Psoas muscle (tissue), 8 donors: ENCODE measurements at places on chromosomes 5 and 9. TPM values are rescaled to one million over a fixed set of nuclear protein-coding genes. Genes with fewer than 3 reads are reported as not detected.

- no peak for DNase-seq
These were observed 46.1 kb downstream of the SLC25A46 start for GRCh38 chr5:110784901-110785300.

DNA sequence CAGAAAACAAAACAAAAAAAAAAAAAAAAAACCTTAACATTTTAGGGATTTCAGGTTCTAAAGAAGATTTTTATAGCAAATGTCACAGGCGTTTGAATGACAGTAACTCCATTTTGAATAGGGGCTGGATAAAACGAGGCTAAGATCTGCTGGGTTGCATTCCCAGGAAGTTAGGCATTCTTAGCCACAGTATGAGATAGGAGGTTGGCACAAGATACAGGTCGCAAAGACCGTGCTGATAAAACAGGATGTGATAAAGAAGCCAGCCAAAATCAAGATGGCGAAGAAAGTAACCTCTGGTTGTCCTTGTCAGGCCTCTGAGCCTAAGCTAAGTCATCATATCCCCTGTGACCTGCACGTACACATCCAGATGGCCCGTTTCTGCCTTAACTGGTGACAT lies 425.6 kb upstream of the PTPRD start:
- DNase-seq: no peak

GRCh38 chr9:130240410-130241197 lies 25.0 kb upstream of the HMCN2 start:
- no peak for DNase-seq

GRCh38 chr9:69264526-69264925 lies 60.5 kb upstream of the ENTREP1 start:
- DNase-seq: no peak

The CHSY3 gene
- 0.71 TPM for total RNA-seq

DNA sequence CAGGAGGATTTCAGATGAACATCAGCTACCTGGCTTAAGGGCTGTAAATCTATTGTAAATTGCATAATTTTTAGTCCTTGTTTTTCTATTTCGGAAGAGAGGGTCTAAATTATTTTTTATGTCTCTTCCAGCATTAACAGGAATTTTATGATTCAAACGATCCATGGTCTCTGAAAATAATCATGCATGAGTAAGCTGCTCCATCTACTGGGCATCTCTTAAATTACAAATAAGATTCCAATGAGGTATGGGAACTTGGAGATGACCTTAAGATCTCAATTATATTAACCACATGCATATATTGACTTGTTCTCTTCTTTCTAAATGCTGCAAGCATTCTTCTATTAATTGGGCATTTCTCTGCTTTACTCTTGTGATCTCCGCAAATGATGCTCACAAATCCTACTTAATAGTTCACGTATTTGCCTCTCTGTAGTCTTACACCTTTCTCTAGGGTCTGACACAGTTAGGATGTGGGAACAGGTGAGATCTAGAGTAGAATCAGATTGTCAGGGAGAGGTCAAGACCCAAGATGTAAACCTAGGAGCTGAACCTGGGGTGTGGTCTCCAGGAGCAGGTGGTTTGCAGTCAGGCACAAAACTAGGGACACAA lies 86.9 kb downstream of the NUDT12 start:
- no peak for DNase-seq

The SELENOP gene
- total RNA-seq: 88.4 TPM

The RABGAP1 gene
- 32.8 TPM for total RNA-seq

DNA sequence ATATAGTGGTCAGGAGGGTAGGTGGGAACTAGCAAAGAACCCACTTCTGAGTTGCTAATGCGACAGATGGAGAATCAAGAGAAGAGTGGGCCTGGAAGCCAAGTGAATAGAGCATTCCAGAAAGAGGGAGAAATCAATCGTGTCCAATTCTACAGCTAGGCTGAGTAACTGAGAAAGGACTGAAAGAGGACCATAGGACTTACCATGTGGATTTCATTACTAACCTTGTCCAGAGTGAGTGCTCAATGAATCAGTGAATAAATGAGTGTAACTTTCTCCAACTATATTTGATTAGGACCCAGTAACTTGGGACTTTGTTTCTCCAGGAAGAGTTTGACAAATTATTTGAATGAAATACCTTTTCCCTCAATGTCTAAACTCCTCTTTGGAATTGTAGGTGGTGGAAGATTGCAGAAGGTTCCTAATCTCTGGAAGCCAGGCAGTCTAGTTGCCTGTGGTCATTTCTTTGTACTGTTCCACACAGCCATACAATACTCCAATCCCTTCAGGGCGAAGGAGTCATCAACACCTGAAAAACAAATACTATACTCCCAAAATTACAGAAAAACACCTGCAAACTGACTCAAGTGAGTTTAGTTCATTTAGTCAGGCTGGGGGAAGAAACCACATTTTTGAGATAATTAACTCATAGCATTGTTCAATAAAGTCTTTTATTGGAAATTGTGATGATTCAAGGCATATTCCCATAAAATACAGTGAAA lies 2.6 kb upstream of the F2RL1 start:
- no peak for DNase-seq

- DNase-seq: no peak
These were observed 27.8 kb downstream of the PRLR start for GRCh38 chr5:35202319-35203111.

DNA sequence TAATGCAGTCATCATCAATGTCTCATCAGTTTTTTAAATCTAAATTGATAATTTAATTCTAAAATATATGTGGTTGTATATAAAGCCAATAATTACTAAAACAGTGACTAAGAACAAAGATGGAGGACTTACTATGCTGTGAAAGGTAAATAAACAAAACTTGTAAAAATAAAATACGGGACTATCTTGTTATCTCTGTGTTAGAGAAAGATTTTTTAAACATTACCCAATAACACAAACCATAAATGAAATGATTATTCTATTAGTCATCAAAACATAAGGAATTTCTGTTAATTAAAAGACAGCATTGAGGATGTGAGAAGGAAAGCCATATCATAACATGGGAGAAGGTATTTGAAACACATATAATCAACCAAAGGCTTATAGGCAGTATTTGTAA lies 226.2 kb upstream of the SMC2 start:
- DNase-seq: no peak

The TMEFF1 gene
- total RNA-seq: 0.30 TPM

GRCh38 chr5:38598296-38598993 lies 42.0 kb upstream of the LIFR start:
- DNase-seq: no peak

The SPZ1 gene
- not detected for total RNA-seq

- DNase-seq: no peak
These were observed 122.8 kb downstream of the CAMK4 start for GRCh38 chr5:111347021-111347420.

The OLFML2A gene
- 11.6 TPM for total RNA-seq

The VCAN gene
- 26.1 TPM for total RNA-seq

The PCDHA3 gene
- not detected for total RNA-seq

DNA sequence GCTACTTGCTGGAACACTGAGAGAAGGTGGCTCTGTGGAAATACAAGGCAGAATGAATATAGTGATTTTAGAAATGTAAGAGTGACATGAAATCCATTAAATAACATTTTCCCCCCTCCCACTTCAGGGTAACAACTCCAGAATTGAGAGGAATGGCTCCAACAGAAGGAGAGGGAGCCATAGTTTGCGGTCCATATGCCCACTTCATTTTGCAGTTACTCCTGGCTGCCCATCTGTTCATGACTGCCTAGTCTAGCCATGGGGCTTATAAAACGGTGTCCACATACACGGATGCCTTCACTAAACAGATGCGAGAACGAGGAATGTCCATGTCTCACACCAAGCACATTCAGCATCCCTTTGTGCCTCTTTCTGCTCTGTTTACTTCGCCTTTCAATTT lies 186.7 kb downstream of the TMEM38B start:
- DNase-seq: no peak

The HAVCR1 gene
- not detected for total RNA-seq

The FOXD1 gene
- total RNA-seq: 0.36 TPM

DNA sequence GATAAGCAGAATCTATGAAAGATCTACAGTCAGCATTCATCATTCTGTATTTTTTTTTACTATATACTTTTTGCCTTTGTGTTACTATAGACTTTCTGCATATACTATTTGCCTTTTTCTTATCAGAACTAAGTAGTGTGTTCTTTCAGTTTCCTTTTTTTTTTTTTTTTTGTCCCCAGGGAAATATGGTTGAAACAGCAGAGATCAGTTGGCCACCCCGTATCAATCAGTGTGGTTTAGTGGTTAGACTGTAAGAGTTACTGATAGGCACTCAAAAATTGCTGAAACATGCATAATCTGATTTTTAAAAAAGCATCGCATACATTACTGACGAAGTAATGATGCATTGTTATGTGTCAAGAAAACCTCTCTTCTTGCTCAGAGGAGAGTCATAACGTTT lies 990.8 kb upstream of the EDIL3 start:
- no peak for DNase-seq

DNA sequence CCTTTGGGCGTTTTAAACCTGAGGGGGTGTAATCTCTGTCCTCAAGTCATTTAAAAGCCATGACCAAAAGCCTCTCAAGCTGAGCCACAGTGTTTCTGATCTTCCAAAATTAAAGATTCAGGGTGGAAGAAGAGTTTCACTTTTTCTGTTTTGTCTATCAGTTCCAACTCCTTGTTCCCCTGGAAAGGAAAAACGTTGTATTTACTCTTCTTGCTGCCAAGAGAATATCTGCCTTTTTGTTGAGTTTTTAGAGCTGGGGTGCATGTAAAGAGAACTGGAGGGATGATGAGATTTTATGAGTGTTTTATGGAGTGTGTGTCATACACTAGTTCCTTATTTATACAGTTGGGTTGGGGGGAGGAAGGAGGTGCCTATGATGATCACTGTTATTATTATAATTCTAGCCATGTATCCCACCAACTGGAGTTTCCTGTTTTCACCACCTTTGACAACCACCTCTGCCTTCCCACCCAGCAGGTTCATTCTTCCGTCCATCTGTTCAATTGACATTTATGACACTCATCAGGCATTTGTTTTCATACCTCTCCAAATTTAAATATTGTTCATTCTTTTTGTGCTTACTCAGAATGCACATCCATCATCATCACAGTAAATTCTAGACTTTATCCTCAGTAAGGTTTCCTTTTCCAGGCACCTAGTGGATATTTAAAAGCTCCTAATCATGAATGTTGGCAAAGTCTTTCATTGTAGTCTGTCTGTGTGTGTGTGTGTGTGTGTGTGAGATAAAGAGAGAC lies 97.9 kb upstream of the MPDZ start:
- no peak for DNase-seq

DNA sequence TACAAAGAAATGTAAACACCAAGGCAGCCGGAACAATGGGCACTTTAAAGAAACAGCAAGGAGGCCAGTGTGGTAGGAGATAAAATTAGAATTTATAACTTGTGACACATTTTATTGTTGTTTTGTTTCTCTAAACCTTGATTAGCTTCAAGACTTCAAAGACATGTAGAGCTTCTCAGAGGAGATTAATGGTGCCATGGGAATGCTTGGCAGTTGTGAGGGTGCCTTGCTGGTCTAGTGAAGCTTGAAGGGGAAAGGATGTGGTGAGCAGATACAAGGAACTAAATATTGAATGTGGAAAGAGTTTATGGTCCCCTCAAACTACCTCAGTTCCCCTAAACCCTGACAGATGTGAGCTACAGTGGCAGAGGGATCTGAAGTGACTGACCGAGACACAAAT lies 322.4 kb upstream of the ADAMTS16 start:
- DNase-seq: no peak

DNA sequence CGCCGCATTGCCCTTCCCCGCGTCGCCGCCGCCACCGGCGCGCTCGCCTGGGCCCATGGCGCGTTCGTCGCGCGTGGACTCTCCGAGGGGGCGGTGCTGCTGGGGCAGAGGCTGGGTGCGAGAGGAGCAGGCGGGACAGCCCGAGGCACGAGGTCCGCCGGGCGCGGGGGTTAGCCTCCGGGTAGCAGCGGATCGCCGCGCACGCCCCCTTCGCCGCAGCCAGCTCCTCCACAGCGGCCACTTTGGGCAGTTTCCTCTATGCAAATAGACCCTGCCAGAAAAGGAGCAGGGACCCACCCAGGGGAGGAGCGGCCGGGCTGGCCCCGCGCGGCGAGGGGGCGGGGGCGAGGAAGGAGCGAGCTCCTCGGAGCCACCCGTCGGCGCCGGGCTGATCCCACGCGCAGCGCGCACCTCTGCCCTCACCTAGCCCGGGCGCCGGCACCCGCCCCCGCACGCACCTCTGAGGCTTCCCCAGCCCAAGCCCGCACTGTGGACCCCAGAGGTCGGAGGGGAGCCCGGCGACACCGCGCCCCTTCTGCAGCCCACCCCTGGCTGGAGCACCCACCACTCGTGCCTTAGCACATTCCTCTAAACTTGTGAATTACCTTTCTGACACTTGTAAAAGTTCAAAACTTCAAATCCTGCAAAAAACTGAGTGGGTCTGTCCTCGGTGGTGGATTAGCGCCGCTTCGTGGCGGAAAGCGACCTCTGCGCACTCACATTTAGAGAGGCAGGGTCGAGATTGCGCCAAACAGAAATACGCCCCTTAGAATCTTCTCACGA lies at the start of gene COL23A1:
Gene COL23A1 (minus strand): TSS at position 253 of the 783 bp plus-strand sequence.
- DNase-seq: peak; percentile 59

DNA sequence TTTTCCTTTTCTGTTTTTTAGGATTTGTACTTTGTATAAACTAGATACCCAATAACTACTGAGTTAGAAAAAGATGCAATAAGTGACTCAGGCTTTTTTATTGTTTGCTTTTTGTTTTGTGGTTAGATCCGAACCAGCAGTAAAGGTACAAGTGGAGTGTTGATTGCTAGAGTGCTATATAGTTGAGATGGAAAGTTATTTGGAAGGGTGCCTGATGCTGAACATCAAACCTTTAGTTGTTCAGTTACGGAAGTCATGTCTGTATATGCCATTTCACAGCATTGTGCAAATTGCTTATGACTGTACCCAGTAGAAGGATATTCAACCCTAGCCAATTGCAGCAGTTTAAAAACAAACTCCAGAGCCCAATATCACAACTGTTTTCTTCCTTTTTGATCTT lies 285.1 kb downstream of the MAT2B start:
- DNase-seq: no peak

The ALDH1B1 gene
- 24.9 TPM for total RNA-seq

DNA sequence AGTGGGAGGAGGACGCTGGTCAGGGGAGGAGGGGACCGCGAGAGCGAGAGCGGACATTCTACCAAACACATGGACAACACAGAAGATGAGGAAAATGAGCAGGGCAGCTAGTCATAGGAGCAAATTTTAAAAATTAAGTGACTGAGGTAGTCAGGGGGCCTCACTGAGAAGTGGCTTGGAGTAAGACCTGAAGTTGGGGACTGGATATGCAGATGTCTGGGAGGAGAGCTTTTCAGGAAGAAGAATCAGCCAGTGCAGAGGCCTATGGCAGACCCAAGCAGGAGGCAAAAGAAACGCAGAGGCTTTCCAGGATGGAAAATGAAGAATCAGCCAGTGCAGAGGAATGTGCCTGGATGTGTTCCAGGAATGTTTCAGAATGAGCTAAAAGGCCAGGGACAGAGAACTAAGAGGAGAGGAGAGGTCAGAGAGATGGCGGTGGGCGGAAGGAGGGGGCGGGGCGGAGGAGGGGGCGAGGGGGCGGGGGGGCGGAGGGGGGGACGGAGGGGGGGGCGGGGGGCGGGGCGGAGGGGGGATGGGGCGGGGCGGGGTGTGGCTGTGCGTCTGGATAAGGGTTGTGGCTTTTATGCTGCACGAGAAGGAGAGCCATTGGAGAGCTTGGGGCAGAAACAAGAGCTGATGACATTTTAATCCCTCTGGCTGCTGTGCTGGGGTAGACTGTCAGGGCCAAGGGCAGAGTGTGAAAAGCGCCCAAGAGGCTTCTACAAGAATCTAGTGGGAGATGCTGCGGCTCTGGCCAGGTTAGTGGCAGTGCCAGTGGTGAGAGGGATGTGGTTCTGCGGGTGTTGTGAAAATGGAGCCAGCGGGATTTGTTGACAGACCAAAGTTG lies 129.6 kb downstream of the KCNIP1 start:
- peak; percentile 52 for DNase-seq

GRCh38 chr5:55853818-55854217 lies 2.7 kb downstream of the IL31RA start:
- no peak for DNase-seq

The CCNO gene
- total RNA-seq: not detected
